NCI-H345 (cell line): ENCODE measurements at places on chromosomes 2 and 18.

DNA sequence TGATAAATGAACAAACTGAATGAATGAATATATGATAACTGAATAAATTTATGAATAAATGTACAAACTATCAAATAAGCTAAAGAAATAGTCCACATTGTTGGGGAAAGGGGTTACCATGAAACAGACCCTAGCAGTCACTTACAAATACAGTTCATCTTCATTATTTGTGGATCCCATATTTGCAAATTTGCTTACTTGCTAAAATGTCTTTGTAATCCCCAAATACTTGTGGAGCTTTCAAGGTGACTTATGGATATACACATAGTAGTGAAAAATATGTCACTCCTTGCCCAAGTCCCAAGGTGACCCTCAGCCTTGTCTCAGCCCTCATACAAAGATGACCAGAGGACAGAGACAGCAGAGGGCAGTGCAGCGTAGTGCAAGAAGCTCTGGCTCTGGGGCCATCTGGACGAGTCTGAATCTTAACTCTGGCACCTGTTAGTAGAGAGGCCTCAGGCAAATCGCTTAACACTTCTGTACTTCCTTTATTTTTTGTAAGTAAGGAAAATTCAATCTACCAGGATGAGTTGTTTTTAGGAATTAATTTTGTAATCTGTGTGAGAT, 3.1 kb downstream of the PAIP2B start:
- peak; percentile 25 for DNase-seq

- no peak for DNase-seq
Observed at GRCh38 chr2:28004086-28004485, 113.6 kb downstream of the BABAM2 start.

DNA sequence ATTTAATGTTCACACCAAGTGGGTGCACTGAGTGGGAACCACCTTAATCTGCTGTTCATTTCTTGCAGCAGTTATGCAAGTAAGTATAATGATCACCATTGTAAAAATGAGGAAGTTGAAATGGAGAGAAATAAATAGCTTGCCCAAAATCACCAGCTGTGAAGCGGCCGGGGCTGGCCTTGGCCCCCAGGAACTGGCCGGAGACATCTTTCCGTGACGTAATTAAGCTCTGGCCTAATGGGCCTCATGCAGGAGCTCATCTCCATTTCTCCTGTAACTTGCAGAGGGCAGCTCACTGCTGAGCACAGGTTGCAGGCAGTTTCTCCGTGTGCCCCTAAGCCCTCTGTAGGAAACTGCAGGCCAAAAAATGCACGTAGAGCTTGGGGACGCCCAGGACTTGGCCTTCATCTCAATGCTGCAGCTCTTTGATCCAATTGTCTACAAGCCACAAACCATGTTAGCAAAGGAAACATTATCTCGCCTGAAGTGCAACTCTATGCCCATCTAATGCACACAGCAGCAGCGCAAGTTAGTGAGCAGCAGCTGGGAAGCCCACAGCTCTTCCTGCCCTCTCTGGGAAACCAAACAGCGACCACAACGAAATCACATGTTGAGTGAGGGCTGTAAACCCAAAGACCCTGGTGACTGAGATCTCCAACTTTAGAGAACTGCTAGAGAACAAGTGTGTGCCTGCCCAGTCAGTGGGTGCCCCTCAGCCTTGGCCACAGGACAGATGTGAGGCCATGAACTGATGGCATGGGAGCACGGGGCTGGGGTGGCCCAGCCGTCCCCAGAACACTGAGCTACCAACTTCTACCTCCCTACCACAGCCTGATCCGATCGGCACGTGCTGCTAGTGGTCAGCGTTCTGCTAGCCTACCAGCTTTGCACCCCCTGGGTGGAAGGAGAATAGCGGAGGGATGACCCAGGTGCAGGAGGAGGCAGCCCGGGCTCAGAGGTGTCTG, 28.8 kb downstream of the APCDD1 start:
- DNase-seq: no peak

GRCh38 chr2:113104054-113104611, 23.3 kb upstream of the IL1RN start:
- no peak for DNase-seq

DNA sequence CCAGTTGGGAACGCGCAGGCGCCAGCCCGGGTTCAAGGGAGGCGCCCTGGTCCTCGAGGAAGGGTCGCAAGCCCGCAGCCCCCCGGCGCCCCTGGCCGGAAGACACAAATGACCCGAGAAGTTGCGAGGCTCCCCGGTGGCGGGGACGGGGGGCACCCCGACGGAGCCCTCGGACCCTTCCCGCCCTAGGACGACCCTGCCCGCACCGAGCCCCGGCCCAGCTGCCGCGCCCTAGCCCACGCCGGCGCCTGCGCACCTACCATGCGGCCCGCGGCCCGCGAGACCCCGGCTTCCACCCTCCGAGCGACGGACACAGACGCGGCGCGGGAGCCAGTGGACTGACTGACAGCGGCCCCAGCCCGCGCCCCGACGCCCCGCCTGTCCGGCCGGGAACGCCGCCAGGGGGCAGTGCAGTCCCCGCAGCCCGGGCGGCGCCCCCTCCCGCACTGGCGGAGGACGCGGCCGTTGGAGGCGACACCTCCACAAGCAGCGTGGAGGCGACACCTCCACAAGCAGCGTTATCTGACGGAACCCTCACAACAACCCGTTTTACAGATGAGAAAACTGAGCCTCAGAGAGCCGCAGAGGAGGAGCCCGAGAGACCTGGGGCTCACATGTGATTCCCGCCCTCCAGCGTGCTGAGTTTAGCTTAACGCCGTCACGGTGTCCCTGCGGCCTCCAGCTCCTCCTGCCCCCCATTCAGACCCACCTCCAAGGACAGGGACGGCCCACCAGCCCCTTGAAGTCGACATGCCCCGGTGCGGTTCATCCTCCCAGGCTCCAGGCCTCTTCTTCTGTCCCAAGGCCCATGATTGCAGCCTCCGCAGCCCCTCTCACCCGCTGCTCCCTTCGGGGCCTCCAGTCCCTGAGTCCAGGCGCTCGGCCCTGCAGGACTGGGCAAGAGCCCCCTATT, at the start of gene NMUR1:
NMUR1 (minus strand) TSS at position 347 of the 913 bp plus-strand sequence; CDS start at position 263, 84 bp downstream.
- DNase-seq: peak; percentile 43

GRCh38 chr2:120887741-120888231, 152.1 kb downstream of the GLI2 start:
- DNase-seq: peak; percentile 76

GRCh38 chr18:22463076-22463475, 45.4 kb upstream of the CTAGE1 start:
- no peak for DNase-seq
